ENCODE measurements at places on chromosomes 1 and 21.

GRCh38 chr21:45299864-45300785 lies 12.4 kb upstream of the POFUT2 start:
- DNase-seq: no peak

- no peak for DNase-seq
Observed at GRCh38 chr21:44887126-44887806, 13.8 kb upstream of the PTTG1IP start.

DNA sequence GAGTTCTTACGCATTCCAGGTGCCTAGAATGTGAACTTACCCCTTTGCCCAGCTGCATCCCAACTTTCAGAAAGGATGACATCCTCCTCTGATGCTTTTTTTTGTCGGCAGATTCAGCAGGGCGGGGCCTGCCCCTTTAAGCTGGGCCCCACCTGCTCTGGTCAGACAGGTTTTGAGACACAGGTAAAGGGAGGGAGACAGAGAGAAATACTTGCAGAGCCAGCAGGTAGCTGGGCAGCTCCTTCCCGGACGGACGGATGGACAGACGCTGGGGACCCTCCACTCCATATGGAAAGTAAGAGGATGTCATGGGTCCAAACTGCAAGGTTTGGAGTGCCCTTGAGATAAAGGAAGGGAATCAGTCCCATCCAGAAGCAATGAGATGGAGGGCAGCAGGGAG lies at the start of gene TMEM79:
TMEM79 (plus strand) TSS at position 214 of the 400 bp plus-strand sequence. CDS start 902 bp downstream, outside the sequence.
- DNase-seq: no peak

DNA sequence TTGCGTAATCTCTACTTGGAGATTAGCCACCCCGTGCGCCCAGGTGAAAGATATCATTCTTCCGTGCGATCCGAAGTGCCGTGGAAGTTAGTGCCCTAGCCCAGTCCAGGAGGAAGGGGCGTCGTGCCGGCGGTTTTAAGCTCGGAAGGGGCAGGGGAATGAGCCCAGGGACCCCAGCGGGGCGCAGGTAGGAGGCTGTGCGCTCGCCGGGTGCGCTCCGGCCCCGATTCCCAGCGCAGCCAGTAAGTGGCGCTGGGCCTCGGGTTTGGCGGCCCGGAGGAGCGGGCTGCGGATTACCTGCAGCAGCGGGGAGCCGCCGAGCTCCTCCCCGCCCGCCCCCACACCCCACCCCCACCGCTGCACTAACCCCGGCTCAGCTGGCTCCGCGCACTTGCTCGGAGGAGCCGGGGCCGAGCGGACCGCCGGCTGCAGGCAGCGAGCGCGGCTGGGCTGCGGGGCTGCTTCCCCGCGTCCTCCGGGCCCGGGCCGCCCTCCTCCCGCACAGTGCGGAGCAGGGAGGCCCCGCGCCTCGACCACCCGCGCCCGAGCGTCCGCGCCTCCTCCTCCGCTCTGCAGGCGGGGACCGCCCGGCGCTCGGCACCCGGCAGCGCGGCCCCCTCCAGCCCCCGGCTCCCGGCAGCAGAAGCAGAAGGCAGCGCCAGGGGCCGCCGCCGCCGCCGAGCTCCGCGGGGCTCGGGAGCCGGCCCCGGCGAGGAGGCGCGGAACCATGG lies at the start of gene RYR2:
RYR2 (plus strand) TSS at position 390 of the 731 bp plus-strand sequence; CDS start at position 728, 338 bp downstream.
- peak; percentile 74 for DNase-seq

- peak; percentile 90 for DNase-seq
Observed at GRCh38 chr1:16677552-16678431, 11.0 kb upstream of the RNU1-3 start.

GRCh38 chr21:18164933-18165332 lies 79.7 kb upstream of the CHODL start:
- peak; percentile 53 for DNase-seq

DNA sequence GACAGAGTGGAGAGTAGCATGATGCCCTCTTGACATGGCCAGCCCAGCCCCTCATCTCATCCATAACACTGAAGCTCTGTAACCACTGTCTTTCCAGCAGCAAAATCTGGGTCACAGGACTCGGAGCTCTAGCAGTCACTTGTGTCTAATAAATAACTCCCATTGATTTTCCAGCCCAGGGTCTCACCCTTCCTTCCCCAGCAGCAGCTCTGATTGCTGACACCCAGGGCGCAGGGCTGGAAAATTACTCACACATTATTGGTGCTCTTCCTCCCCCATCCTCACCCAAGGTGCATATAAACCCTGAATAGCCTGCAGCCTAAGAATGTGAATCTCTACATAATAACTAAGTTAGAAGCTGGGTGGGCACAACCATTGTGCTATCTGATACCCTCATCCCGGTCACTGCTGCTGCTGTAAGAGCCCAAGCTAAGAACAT lies 21.1 kb upstream of the OR10J5 start:
- no peak for DNase-seq

DNA sequence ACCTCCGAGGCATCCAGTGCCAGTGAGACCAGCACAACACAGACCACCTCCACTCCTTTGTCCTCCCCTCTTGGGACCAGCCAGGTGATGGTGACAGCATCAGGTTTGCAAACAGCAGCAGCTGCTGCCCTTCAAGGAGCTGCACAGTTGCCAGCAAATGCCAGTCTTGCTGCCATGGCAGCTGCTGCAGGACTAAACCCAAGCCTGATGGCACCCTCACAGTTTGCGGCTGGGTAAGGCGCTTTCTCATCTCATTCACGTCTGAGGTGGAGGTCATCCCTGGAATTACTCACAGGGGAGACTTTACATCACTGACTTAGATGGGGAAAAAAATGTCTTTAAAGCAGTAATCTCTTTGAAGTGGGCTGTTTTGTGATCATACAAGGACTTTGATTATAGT lies 106.3 kb downstream of the CD247 start:
- DNase-seq: no peak

GRCh38 chr21:45020629-45021427 lies 53.6 kb upstream of the ADARB1 start:
- peak; percentile 46 for DNase-seq

DNA sequence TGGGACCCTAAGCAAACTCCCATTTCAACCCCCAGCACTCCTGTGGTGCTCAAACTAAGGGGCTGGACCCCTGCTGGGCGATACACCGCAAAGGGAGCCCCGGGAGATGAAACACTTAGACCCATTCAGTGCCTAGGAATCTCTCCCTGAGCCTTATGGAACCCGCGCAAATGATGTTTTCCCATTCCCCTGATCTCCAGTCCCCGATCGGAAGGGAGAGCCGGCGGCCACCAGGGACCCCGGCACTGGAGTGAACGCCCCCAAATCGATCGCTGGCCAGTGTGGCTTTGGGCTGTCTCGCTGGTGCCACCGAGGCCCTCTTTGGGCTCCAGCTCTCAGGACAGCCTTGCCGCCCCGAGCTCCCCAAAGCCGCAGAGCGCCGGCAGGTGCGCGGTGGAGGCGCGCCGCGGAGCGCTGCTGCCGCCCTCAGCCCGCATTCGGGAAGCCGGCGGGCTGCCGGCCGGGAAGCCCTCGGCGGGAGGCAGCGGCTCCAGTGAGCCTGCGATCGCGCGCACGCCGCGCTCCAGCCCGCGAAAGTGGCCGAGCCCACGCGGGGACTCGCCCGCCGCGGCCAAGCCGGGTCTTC lies 1.1 kb downstream of the PLXNA2 start:
- DNase-seq: peak; percentile 81

- DNase-seq: no peak
Observed at GRCh38 chr1:94501935-94502334, 39.6 kb downstream of the F3 start.

GRCh38 chr1:149936170-149936991 lies at the start of gene MTMR11:
MTMR11 (minus strand) TSS chr1:149936879; CDS start chr1:149936647, 232 bp downstream.
- DNase-seq: no peak

DNA sequence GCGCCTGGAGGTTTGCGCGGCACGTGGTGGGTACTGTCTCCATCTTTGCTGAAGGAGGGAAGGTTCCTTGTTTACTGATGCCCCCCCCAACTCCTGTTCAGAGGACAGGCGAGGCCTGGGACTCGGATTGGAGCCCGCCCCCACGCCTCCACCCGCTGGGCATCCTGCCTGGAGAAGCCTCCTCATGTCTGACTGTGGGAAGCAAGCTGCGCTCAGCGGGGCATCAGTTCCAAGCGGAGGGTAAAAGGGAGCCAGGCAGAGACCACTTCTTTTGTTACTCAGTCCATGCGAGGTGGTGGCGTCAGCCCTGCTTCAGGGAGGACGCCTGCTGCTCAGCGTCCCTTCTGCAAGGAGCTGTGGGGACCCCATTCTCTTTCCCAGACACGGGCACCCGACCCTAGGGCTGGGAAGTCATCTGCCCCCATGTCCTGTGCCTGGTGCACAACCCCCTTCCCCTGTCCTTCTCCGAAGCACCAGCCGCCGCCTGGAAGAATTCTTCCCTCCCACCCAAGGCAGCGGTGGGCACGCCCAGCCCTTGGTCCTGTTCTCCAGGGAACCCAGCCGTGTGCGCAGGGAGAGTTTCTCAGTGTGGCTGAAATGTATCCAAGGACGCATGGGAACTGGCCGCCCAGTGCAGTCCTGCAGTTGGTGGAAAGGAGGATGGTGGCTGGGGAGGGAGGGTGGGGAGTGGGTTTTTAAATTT lies 414.0 kb downstream of the CAMTA1 start:
- DNase-seq: no peak

GRCh38 chr1:66932291-66932690 lies 7.5 kb downstream of the MIER1 start:
- no peak for DNase-seq

GRCh38 chr1:4734791-4735190 lies 80.4 kb downstream of the AJAP1 start:
- no peak for DNase-seq

DNA sequence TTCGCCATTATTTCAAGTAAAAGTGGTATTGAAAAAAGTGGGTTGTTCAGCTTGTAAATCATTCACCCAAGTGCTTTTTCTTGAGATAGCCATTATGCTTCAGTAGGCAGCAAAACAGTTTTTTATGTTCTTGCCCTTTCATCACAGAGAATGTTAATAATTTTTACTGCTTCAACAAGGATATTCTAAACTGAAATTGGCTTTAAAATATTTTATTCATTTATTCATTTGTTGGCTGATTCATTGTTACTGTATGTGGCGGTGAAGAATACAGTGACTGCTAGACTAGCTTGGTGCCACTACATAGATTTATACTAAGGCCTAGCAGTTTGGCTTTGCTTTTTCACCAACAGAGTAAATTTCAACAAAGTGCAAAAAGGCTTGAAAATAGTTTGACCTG lies 121.5 kb downstream of the OLFML2B start:
- DNase-seq: no peak

- DNase-seq: no peak
Observed at GRCh38 chr21:45855248-45855811, 126.2 kb upstream of the COL6A1 start.

GRCh38 chr1:155858800-155859233 lies 550 bp upstream of the SYT11 start:
- no peak for DNase-seq

DNA sequence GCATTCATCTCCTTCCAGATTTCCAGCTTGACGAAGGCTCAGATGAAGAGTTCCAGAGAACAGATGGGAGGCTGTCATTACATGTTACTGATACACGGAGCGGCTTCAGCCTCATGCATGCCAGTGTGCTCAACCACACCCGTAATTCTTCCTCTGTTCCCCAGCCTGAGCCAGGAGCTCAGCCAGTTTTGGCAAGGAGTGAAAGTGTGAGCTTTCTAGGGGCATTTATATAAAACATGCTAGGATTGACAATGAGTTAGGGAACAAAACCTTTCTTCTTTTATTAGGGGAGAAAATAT lies 290.4 kb upstream of the PLXNA2 start:
- DNase-seq: no peak

- DNase-seq: no peak
Observed at GRCh38 chr1:223088713-223089240, 54.3 kb downstream of the TLR5 start.

GRCh38 chr1:4653328-4653660 lies 1.1 kb upstream of the AJAP1 start:
- DNase-seq: peak; percentile 17

Data from RPMI8226 (cell line).